Posterior cingulate gyrus (tissue), 11 donors: ENCODE measurements at places on chromosomes 3 and 15.

GRCh38 chr3:99218468-99218867 lies 317.0 kb upstream of the DCBLD2 start:
- no peak for DNase-seq

- DNase-seq: no peak
These were observed 80.7 kb downstream of the KLF13 start for GRCh38 chr15:31407376-31407775.

DNA sequence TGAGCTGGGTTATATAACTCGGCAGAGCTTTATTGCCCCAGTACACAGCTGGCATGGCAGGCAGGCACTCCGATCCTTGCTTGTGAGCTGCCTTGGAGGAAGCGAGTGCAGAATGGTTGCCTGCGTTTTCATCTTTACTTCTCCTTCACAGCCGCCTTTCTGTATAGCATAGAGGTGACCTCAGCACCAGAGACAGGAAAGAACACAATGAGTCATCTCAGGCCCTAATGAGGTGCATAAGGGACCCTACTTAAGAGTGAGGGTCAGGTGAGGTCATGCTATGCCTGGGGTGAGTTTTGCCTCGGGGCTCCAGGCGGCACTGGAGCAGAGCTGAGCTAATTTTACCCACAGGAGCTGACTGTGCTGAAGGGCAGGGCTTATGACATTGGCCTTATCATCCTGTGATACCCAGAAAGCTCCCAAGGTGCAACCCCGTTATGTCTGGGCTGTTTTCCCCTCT lies 43.5 kb downstream of the LPP start:
- DNase-seq: no peak

- DNase-seq: no peak
These were observed 46.9 kb downstream of the SATB1 start for GRCh38 chr3:18378218-18378617.

DNA sequence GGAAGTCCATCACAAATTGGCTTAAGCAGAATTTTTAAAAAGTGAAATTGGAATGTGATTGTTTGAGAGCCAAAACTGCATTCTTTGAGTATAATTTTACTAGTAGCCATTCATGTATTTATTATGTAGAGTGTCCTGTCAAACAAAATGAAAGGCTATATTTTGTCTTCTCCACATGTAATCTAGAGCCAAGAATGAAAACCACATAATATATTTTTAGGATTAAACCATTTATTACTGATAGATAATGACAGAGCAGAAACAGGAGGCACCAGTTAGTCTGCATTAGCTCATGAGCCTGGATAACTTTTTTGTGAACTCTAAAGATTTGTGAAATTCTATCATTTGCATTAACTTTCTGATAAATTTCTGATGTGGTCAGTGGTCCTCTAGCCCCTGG lies 130.2 kb downstream of the FILIP1L start:
- DNase-seq: no peak

DNA sequence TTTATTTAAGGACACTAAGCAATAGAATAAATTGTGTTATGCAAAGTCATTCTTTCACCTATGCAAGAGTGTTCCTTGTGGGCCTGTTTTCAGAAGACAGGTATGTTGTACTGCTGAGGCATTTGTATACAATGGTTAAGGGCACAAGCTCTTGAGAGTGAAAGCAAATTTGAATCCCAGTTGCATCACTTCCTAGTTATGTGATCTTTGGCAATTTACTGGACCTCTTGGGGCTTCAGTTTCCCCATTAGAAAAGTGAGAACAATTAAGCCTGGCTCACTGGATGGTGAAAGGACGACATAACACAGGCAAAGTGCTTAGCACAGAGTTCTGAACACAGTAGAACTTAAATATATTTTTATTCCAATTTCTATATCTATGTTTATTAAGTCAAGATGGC lies 117.4 kb downstream of the EFHB start:
- no peak for DNase-seq

DNA sequence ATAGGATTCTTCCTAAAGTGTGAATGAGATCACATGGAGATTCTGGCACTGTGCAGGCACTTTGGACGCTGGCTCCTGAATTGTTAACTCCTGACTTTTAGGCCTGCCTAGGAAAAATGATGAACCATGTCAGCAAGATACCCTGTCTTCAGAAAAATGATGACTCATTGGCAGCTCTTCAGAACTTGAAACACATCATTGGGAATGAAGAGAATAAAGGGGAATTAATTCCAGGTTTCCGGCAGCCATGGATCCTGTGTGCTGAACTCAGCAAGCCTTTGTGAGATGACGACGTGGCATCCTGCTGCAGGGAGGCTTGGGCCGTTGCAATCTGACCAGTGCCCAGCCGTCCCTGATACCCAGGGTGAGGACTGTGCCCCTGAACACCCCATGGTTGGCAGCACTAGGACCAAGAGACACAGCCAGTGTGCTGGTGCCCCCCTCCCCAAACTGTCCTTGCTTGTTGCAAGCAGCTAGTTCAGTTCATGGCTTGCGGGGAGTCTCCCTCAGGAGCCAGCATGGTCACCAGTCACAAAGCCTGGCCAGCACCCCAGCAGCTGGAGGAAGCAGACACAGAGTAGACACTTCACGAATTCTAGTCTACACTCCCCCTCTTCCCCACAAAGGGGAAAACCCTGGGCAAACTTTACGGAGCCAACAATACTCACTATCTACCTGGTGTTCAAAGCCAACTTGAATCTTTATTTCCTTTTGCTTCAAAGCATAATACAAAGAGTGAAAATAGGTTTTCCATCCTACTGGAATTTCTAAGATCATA lies 7.8 kb upstream of the LIPC start:
- DNase-seq: no peak

GRCh38 chr3:184429786-184430185 lies 49.9 kb downstream of the CHRD start:
- no peak for DNase-seq

- no peak for DNase-seq
These were observed 59.8 kb downstream of the CHCHD4 start for GRCh38 chr3:14064910-14065309.

DNA sequence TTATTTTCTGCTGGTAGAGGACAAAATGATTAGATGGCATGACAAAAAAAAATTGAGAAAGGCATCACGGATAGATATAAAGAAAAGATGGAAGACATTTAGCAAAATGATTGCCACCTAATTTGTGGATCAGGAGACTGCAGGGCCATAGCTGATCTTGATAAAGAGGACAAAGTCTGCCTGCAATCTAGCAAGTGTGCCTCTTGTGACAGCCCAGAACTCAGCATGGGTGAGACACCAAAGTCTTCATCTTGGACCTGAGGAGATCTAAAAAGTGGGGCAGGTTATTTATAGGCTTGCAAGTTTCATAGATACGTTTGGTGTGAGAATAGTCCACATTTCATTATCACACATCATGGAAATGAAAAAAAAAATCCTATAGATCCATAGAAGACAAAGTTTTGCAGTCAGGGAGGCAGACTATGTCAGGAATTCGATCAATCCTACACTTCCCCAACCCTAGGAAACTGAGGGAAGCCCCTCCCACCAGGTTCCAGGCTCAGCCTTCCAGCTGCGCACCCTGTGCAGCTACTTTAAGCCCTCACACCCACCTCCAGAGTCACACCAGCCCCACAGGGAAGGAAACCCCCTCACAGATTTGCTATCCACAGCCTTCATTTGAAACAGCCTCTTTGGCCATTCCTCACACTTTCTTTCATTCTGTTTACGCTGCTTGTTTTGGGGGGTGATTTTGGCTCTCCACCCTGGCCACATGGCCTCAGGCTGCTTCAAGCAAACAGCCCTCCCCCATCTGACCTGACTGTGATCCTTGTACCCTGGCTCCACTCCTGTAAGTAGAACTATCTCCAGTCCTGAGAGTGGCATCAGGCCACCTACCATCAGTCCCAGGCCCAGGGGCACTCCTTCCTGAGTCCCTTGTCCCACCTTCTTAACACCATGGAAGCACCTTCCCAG lies 28.1 kb upstream of the KLHL6 start:
- DNase-seq: no peak

- no peak for DNase-seq
These were observed 17.4 kb downstream of the THBS1 start for GRCh38 chr15:39598186-39598850.

- DNase-seq: no peak
These were observed 200.3 kb upstream of the IL12A start for GRCh38 chr3:159788291-159788690.

GRCh38 chr3:18237251-18238005 lies 187.7 kb downstream of the SATB1 start:
- DNase-seq: no peak

GRCh38 chr15:60115579-60116380 lies 111.7 kb downstream of the FOXB1 start:
- DNase-seq: no peak

DNA sequence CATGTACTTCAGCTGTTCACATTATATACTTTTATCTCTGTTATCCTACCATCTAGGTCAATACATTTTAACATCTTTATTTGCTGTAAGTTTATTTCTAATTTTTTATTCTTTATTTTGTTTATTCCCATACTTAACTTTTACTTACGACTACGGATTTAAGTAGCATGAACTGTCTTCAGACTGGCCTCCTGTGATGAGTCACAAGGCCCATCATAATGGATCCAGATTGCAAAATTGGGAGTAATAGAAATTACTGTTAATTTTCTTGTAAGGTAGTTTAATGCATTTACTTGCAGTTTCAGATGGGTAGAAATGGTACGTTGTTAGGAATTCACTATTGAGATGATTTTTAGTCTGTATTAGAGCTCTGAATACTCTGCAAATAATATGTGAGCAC lies 45.9 kb downstream of the PPARG start:
- no peak for DNase-seq

DNA sequence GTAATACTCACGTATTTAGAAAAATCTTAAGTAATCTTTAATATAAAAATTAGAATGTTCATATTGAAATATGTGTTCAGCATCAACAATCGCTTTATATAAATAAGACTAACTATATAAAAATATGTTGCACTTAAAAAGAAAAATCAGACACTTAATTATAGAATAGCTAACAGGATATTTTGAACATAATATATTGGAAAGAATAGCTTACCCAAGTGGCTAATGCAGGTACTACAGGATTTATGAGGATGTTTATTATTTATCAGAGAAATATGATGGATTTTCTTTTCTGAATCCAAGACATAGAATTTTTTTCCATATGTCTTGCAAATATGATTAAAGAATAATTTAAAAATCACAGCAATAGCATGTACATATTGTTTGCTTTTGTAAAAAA lies 567.9 kb upstream of the GBE1 start:
- DNase-seq: no peak

- DNase-seq: peak; percentile 94
These were observed 101.2 kb upstream of the ETV5 start for GRCh38 chr3:186209810-186210752.
